SHP77 treated with DMSO at 0.1 percent for 48 hours (cell line): ENCODE measurements at places on chromosomes 6 and 20.
A peak's percentile ranks its signal among the peaks of the same experiment; 100 is the strongest.

DNA sequence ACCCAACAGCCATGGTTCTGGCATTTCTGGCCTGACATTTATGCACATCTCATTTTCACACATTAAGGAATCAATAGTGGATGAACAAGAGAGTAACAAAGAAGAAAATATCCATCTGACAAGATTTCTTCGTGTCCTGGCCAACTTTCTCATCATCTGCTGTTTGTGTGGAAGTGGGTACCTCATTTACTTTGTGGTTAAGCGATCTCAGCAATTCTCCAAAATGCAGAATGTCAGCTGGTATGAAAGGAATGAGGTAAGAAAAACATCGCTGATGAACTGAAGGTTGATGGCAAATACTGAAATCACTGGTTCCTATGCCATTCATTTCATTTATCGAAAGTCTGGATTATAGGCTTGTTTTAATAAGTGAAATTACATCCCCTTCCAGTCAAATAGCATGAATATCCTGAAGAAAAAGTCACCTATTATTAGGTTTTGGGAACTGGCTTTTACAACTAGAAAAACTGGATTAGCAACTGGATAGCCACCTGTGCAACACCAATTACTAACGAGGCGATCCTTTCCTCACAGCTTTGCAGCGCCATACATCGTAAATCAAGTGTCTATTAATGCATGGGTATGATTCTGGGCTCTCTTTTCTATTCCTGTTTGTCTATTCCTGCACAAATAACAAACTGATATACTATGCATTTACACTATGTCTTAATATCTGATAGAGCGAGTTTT, 50.2 kb upstream of the NOP56 start:
- DNase-seq, result no peak

GRCh38 chr6:35091346-35092083, 49.6 kb downstream of the TCP11 start:
- DNase-seq, result no peak

GRCh38 chr6:168828800-168829199, 387.8 kb downstream of the SMOC2 start:
- DNase-seq, result no peak

GRCh38 chr6:170273191-170273590, 17.7 kb downstream of the DLL1 start:
- DNase-seq, result no peak

DNA sequence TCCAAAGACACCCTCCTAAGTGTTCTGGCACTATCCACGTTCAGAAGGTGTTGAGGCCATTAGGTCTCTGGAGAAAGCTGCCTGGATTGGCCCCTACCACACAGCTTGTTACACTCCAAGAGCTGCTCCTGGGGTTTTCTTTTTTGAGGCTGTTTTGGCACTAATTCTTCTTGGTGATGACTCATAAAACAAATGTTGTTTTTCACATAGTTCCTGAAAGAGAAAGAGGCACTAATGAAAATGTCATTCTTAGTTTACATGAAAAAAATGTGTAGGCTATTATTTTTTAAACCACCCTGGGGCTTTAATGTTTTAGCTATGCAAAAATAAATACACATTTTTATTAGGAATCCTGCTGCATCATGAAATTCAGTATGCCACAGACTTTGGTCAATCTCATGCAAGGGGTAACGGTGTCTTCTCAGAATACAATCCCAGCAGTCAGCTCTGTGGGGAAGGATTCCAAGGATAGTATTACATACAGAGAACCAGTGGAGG, 38.1 kb downstream of the TBPL1 start:
- DNase-seq, result no peak

- no peak for DNase-seq
Observed at GRCh38 chr6:108940741-108941140, 92.5 kb downstream of the ARMC2 start.

- DNase-seq, result peak; percentile 31
Observed at GRCh38 chr6:8743170-8743745, 307.9 kb upstream of the SLC35B3 start.

GRCh38 chr6:38404355-38404754, 235.4 kb downstream of the BTBD9 start:
- no peak for DNase-seq

DNA sequence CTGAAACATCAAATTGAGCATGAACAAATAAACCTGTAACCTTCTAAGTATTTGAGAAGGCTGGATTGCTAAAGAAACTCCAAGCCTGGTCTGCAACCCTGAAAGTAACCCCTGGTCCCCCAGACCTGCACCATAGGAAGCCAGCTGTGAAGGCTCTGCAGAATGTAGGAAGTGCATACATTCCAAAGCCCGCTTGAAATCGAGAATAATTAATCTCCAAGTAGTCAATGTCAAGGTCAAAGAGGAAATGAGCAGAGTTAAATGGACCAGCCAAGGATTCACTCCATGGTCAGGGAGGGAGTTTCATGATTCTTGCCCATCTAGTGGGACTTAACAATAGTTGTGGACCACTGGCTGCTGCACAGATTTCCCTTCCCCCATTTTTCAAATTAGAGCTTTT, 107.6 kb upstream of the RNF24 start:
- DNase-seq, result no peak

GRCh38 chr20:61296629-61297019, 44.6 kb downstream of the CDH4 start:
- no peak for DNase-seq

DNA sequence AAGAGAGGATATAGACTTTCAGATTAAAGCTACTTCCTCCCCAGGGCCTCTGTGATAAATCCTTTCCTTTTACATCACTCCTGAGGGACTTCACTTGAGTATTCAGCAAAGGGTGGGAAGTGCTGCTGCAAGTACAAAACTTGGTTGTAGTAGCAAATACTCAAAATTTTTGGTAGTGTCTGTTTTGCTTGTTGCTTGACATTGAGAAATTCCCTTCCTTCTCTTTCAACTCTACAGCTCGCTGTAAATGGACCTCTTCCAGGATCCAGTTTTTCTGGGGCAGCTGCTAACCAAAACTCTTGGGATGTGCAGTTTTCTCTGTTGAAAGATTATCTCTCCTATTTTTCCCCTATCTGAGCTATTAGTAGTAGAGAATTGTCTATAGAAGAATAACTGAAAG, 472.0 kb downstream of the CD109 start:
- DNase-seq, result no peak

DNA sequence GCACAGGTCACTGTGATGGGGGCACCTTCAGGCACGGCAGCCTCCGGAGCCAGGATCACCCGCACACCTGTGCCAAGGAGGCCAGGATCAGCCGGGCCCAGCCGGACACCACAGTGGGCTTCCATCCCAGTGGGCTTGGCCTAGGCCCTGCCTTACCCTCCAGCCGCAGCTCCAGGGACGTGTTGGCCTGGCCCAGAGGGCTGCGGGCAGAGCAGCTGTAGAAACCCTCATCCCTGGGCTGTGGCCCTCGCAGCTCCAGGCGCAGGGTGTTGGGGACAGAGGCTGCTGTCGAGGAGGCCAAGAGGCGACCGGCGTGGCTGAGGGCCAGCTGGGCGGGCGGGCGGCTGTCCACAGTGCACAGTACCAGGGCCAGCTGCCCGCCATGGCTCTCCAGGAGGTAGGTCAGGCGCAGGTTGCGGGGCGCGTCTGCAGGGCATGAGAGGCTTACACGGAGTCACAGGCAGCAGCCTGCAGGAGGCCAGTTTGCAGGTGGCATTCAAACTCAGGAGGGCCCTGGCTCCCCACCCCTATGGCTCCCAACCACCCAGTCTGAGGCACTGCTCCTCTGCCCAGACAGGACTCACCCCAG, 11.0 kb upstream of the ADAM33 start:
- no peak for DNase-seq

DNA sequence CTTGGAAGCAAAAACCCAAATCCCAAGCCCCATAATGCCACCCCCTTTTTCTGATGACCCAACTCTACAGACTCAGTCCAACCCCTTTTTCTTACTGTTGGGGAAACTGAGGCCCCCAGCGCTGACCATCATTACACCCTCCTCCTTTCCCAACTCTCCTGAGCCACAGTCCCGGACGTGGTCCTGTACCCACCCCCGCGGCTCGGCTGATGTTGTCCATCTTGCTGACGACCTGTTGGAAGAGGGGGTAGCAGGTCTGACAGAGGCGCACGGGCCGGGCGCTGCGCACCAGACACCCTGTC, 533 bp downstream of the OSTM1 start:
- DNase-seq, result no peak

- peak; percentile 59 for DNase-seq
Observed at GRCh38 chr6:169799474-169799926, 48.1 kb downstream of the ERMARD start.

- no peak for DNase-seq
Observed at GRCh38 chr6:57147401-57147800, 24.7 kb upstream of the BAG2 start.

- no peak for DNase-seq
Observed at GRCh38 chr6:133306931-133307330, 65.8 kb downstream of the EYA4 start.

GRCh38 chr20:56872620-56873458, 243.7 kb downstream of the TFAP2C start:
- no peak for DNase-seq

- no peak for DNase-seq
Observed at GRCh38 chr6:161139766-161140553, 133.9 kb downstream of the AGPAT4 start.

- no peak for DNase-seq
Observed at GRCh38 chr20:52622081-52622480, 350.1 kb upstream of the TSHZ2 start.

DNA sequence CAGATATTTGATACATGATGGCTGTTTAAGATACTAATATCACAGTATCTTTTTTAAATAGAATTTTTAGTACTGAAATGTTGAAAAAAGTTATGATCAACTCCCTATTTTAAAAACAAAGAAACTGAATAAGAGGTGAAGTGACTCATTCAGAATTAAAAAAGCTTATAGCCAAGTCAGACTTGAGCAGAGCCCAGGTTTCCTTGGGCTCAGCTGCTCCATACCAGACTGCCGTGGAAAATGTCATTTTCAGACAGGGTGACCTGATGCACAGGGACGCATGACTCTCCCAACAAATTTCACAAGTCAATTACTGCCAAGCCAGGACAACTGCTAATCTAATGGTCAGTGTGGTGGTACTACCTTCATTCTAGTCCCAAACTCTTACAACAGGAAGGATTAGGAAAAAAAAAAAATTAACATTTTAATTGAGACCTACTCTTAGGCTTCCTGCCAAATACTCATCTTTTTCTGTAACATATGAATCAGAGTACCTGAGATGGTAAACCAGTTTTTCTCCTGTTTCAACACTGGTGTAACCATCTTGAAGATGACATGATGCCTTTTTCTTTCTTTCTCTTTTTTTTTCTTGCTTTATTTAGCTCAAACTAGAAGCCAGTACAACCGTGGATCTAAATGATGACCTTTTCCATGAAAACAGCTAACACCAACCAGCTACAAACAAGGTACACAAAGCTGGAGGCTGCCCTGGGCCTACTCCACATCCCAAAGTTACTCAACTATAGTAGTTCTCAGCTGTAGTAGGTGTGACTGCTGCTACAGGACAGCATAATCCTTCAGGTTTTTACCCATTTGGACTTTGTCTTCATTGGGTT, 30.5 kb downstream of the SLC22A23 start:
- DNase-seq, result no peak

GRCh38 chr20:36112112-36112511, 42.4 kb upstream of the EPB41L1 start:
- DNase-seq, result no peak

DNA sequence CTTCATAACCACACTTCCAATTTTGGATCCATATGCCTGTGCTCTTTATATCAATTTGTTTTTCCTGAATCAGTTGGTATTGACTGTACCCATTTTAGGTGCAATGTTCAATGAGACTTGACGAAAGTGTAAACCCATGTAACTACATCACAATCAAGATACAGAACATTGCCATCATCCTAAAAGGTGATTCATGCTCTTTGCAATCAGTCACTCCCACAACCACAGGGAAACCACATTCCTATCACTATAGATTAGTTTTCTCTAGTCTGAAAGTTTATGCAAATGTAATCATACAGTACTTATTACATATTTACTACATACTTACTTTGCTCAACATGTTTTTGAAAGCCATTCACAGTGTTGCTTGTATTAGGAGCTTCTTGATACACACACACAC, 167.4 kb downstream of the ADGRG6 start:
- no peak for DNase-seq

DNA sequence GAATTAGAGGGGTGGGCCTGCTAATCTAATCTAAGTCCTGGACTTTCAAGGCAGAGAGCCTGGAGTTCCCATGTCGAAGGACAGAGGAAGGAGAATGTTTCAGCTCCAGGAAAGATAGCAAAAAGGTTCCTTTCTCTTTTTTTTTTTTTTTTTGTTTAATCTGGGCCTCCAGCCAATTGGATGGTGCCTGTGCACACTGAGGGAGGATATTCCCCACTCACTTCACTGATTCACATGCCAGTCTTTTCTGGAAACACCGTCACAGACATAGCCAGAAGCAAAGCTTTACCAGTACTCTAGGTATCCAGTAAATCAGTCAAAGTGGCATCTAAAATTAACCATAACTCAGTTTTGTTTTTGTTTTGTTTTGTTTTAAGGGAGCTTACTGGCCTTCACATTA, 721.1 kb downstream of the TENT5A start:
- DNase-seq, result no peak

DNA sequence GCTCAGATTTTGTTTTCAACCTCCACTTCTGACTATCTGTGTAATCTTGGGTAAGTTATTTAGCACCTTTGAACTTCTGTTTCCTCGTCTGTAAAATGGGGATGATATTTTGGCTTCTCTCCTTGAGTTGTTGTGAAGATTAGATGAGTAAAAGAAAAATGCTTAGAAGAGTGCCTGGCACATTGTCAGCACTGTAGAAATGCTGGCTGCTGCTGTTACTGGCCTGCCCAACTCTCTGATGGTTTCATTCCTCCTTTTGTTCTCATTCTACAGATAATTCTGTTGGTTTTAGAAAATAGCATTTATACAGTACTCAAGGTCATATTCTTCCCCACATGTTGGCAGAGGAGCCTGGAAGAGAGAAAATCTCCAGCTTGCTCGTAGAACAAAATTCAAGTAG, 547.2 kb upstream of the JAG1 start:
- no peak for DNase-seq

DNA sequence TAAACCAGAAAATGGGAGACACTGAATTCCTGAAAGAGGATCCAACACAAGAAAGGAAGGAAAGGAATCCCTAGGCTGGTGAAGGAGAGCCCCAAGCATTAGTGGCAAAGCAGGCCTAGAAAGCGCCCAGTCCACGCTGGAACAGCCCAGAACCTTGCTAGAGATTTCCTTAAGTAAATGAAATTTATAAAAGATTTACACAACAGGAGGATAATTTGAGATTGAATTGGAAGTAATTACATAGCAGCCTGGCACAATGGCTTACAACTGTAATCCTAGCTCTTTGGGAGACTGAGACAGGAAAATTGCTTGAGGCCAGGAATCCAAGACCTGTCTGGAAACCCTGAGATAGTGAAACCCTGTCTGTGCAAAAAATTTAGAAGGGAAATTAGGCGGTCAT, 26.8 kb upstream of the C20orf144 start:
- DNase-seq, result no peak

- DNase-seq, result no peak
Observed at GRCh38 chr6:164164876-164165275, 750.4 kb downstream of the QKI start.
